GM23248 (cell line): ENCODE measurements at places on chromosomes 4 and X. TPM values are rescaled to one million over a fixed set of nuclear protein-coding genes. Genes with fewer than 3 reads are reported as not detected.

Gene ZMAT1
- not detected in 2 replicates for total RNA-seq

Gene SOD3
- total RNA-seq = 3.8 and 8.2 TPM in 2 replicates

Gene UGT2B15
- not detected in 2 replicates for total RNA-seq

Gene RTL3
- under 0.01 and 0.11 TPM in 2 replicates for total RNA-seq

Gene ATP10D
- total RNA-seq = 41.9 and 45.4 TPM in 2 replicates

Gene WDR13
- total RNA-seq = 120 and 149 TPM in 2 replicates

Gene PTCHD1
- not detected in 2 replicates for total RNA-seq

Gene NOCT
- total RNA-seq = 12.6 and 15.3 TPM in 2 replicates

Gene ANXA5
- total RNA-seq = 1,082 and 1,164 TPM in 2 replicates

Gene ZNF280C
- 3.2 and 3.4 TPM in 2 replicates for total RNA-seq

Gene MAGIX
- total RNA-seq = 1.3 and 8.0 TPM in 2 replicates

DNA sequence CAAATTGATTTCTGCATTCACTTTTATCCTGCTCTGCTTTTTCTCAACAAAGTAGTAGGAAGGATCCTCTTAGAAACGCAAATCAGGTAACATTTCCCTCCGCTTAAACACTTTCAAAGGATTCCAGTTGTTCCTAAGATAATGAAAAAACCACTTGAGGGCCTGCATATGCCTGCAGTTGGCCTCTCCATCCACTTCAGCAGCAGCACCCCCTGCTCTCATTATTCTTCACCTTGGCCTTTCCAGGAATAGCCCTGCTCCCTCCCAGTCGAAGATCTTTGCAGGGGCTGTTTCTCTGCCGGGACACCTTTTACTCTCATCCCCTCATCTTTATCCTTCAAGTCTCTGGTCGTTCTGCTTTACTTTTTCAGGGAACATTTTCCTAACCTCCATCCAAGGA is 314.0 kb downstream of the INPP4B start:
- no peak overlapping the region for H3K27ac ChIP-seq
- no peaks in the 10 kb centered on the region for H3K36me3 ChIP-seq
- peaks cover 19% of the 10 kb centered on the region for H3K4me1 ChIP-seq
- no peaks in the 10 kb centered on the region for H3K27me3 ChIP-seq
- DNase-seq = no peak

DNA sequence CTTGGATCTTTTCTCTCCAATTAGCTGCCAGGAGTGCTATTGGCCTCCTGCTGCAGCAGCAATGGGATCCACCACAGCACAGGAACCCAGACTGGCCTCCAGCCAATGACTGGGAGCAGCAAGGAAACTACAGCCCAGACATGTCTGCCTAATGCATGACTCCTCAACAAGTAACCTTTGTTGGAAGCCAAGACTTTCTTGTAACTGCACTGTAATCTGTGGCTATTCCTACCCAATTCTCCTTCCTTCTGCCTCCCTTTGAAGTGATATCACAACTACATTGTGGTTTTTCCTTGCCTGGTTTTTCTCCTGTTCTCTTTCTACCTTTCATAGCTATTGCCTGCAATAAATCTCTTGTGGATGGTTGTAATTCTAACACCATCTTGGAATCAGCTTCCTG is 39.8 kb downstream of the SNCA start:
- H3K4me3 ChIP-seq = no peak overlapping the region
- no peaks in the 10 kb centered on the region for H3K4me1 ChIP-seq
- H3K27me3 ChIP-seq = no peaks in the 10 kb centered on the region
- no peaks in the 10 kb centered on the region for H3K36me3 ChIP-seq
- DNase-seq = peak; percentile 44

DNA sequence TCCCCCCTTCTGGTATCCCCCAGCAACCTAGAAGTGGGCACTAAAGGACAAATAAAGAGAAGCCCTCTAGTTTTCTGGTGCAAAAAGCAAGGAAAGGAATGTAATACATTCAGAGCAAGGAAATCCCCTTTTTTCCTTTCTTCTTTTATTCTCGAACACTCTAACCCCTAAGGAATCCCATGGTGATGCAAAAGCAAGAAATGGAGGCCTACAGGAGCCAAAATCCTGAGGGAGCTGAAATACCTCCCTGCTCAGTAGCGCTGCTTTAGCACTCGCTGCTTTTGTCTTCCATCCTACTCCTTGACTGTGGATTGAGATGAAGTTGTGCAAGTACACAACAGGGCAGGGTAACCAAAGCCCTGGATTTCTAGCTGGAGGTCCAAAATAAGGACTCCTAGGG is 251.0 kb downstream of the PRDM5 start:
- DNase-seq = no peak
- H3K36me3 ChIP-seq = no peaks in the 10 kb centered on the region
- no peak overlapping the region for H3K27ac ChIP-seq
- H3K4me1 ChIP-seq = no peaks in the 10 kb centered on the region

DNA sequence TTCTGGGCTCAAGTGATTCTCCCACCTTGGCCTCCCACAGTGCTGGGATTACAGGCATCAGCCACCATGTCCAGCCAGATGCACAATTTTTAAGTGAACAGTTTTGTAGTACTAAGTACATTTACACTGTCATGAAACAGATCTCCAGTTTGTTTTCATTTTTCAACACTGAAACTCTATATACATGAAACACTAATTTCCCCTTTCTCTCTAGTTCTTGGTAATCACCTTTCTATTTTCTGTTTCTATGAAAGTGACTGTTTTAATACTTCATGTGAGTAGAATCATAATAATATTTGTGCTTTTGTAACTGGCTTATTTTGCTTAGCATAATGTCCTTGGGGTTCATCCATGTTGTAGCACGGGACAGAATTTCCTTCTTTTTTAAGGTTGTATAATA is 237.4 kb downstream of the CAMK2D start:
- H3K27ac ChIP-seq = no peak overlapping the region
- no peak for DNase-seq
- peaks cover 36% of the 10 kb centered on the region; the same call in 1 of the 2 replicates for H3K36me3 ChIP-seq
- no peaks in the 10 kb centered on the region for H3K27me3 ChIP-seq
- H3K4me1 ChIP-seq = no peaks in the 10 kb centered on the region

GRCh38 chrX:7190157-7190556 is 42.2 kb upstream of the PUDP start:
- no peaks in the 10 kb centered on the region for H3K36me3 ChIP-seq
- DNase-seq = no peak
- no peak overlapping the region for H3K4me3 ChIP-seq
- no peaks in the 10 kb centered on the region for H3K4me1 ChIP-seq
- no peaks in the 10 kb centered on the region for H3K27me3 ChIP-seq

DNA sequence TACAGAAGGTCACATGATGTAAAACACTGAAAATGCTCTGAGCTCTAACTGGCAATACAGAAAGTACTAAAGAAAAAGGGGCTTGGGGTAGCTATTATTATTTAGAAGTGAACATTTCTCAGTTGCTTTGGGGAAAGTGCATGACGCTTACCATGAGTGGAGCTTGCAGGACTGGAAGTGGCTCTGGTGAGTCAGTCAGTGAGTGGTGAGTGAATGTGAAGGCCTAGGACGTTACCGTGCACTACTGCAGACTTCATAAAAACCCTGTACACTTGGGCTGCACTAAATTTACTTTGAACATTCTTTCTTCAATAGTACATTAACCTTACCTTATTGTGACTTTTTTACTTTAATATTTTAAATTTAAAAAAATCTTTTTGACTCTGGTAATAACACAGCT is 89.3 kb upstream of the ENPP6 start:
- no peaks in the 10 kb centered on the region for H3K27me3 ChIP-seq
- no peaks in the 10 kb centered on the region for H3K4me1 ChIP-seq
- no peak overlapping the region for H3K27ac ChIP-seq
- no peak overlapping the region for H3K4me3 ChIP-seq

DNA sequence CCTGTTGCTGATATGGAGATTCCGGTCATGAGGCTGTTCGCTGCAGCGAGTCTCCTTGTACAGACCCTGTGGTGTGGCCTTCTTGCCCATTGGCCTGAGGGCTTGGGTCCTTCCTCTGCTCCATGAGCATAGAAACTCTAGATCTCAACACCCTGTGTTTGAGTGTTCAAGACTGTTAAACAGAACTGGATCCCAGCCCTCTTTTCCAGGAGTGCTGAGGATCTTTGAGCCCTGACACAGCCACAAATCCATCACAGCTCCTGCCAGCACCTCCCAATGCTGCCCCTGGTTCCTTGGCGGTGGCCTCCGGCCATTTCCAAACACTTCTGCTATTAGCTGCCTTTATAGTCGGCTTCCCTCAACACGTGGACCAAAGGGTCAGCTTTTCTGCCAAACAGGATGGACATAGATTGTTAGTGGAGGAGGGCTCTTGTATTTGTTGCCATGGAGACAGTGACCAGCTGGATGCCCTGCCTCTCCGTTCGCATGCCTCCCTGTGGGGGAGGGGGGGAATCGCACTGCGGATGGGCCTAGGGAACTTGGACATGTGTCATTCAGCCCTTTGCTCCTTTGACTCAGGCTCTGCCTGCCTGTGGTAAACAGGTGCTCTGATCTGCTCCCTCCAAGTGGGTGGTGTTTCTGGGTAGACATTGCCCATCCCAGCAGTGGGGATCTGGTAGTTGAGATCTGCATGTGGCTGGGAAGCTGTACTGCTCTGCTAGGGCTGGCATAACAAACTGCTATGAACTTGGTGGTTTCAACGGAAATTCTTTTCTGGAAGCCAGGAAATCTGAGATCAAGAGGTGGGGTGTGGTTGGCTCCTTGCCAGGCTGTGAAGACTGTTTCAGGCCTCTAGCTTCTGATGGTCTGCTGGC is 6.9 kb upstream of the WDR1 start:
- H3K4me3 ChIP-seq = no peak overlapping the region
- no peak overlapping the region for H3K27ac ChIP-seq
- no peaks in the 10 kb centered on the region for H3K27me3 ChIP-seq

- no peaks in the 10 kb centered on the region for H3K4me1 ChIP-seq
- no peaks in the 10 kb centered on the region for H3K27me3 ChIP-seq
- no peaks in the 10 kb centered on the region for H3K36me3 ChIP-seq
- no peak overlapping the region for H3K27ac ChIP-seq
- no peak overlapping the region for H3K4me3 ChIP-seq
- no peak for DNase-seq
Observed at GRCh38 chrX:41512394-41512793, 65.3 kb downstream of the NYX start.

DNA sequence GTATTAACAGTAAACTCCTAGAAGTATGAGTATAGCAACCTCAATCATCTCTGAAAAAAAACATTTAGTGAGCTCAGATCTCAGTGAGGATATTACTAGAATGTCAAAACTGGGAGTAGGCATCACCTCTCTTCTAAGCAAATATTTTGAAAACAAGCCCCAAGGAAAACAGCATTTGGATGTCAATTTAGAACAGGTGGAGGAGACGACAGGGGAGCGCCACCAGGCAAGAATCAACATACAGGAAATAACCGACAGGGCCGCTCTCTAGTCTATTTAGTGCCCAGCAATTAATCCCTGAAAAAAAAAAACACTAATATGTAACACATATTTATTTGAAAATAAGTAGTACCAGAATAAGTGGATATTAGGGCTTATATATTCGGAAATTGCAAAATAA is 940.3 kb upstream of the ADGRL3 start:
- no peaks in the 10 kb centered on the region for H3K36me3 ChIP-seq
- no peaks in the 10 kb centered on the region for H3K4me1 ChIP-seq
- no peak overlapping the region for H3K27ac ChIP-seq
- DNase-seq = no peak

DNA sequence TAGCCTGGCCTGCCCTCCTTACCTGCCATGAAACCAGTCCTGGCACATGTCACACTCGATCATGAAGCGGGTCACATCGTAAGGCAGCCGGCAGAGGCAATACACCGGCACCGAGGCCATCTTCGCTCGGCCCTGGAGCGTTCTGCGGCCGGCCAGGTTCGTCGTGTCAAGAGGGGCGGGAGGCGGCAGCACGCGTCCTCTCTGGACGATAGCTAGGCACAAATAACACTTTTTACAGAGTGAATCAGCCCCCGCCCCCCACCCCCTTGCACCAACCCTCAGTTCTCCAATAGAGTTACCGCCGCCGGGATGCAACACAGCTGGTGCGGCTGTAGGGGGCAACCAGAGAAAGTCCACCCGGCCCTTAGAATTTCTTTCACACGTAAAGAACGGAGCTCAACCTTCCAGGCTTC is 1.7 kb downstream of the PHF8 start:
- no peaks in the 10 kb centered on the region for H3K36me3 ChIP-seq
- DNase-seq = peak; percentile 83
- H3K4me1 ChIP-seq = no peaks in the 10 kb centered on the region
- H3K4me3 ChIP-seq = peak overlapping the region; percentile 89

DNA sequence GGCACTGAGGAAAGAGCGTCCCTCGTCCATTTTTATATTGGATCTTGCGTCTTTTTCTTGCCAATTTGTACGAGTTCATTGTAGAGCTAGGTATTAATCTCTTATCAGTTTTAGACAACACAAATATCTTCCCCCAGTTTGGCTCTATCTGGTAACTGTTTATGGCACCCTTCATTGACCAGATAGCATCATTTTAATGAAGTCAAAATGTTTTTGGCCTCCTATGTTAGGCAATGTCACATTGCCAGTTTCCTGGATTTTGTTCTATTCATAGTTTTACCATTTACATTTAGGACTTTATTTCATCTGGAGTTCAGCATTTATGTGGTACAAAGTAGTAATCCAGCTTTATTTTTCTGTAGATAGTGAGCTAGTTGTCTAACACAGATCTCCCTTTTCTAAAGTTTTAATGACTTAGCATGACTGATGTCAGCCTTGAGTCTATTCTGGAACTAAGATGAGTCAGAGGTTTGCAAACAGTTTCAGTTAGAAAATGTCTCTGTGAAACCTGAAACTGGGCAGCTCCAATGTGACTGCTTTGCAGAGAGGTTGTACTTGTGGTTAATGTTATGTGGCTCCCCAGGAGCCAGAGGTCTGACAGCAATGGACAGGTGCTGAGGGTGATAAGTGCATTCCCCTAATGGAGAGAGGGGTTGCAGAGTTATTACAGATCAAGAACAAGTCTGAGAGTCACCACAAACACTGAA is 5.3 kb upstream of the STBD1 start:
- no peaks in the 10 kb centered on the region for H3K27me3 ChIP-seq
- DNase-seq = peak; percentile 87
- H3K36me3 ChIP-seq = no peaks in the 10 kb centered on the region
- H3K4me3 ChIP-seq = no peak overlapping the region
- H3K4me1 ChIP-seq = peaks cover 17% of the 10 kb centered on the region
- H3K27ac ChIP-seq = peak overlapping the region; percentile 39

GRCh38 chr4:40969501-40969900 is 219.7 kb downstream of the NSUN7 start:
- no peaks in the 10 kb centered on the region for H3K36me3 ChIP-seq
- no peaks in the 10 kb centered on the region for H3K4me1 ChIP-seq

DNA sequence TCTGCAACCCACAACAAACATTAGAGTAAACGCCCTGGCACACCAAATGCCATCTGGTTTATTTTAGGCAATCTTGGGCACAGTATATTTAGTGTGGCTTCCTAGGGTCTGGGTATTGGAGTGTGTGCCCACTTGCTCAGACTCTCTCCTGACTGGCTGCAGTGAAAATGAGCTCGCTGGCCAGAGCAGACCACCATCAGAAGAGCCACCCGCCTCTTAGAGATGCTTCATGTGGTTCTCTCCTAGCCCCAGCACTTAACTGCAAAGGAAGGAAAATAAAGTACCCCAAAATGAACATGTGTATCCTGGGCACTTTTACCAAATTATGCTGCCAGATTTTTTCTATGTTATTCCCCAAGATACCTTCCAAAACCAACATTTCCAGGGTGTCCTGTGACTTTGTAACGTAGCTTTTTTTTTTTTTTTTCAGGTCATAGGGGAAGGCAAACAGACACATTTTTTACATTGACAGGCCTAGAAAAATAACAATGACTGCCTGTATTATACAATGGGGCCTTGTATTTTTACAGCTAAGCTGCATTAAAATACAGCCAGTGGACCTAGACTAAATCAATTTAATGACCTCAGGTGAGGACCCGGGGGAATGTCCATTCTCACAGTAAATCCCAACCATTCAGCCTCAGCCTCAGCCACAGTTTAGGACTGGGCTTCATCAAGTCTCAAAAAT is 193.7 kb downstream of the RASL11B start:
- H3K27me3 ChIP-seq = no peaks in the 10 kb centered on the region
- no peak for DNase-seq
- H3K36me3 ChIP-seq = 0 out of 2 replicates have a peak, but pooled peaks cover 3% of the 10 kb centered on the region
- H3K4me1 ChIP-seq = no peaks in the 10 kb centered on the region; the same call in 1 of the 2 replicates
- H3K27ac ChIP-seq = no peak overlapping the region
